ENCODE measurements at places on chromosomes 3 and 15.

DNA sequence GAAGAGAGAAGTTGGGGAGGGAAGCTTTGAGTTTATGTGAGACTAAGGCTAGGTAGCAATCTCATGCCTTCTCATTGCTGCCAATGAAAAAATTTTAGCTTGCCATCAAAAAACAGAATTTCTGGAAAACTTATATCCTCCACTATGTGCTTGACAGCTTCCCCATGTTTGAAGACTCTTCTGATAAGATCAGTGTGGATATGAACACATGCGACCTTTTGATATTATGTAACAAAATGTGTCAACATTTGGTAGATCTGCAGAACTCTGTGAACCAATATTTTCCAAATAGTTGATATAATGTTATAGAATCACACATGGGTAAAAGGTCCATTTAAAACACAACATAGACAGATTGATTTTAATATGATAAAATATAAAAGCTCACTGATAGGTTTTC, 380.9 kb upstream of the PROK2 start:
- no peak for DNase-seq

GRCh38 chr3:116028157-116028556, 404.8 kb downstream of the GAP43 start:
- no peak for DNase-seq

GRCh38 chr3:16364323-16364722, 99.3 kb downstream of the OXNAD1 start:
- DNase-seq = no peak

DNA sequence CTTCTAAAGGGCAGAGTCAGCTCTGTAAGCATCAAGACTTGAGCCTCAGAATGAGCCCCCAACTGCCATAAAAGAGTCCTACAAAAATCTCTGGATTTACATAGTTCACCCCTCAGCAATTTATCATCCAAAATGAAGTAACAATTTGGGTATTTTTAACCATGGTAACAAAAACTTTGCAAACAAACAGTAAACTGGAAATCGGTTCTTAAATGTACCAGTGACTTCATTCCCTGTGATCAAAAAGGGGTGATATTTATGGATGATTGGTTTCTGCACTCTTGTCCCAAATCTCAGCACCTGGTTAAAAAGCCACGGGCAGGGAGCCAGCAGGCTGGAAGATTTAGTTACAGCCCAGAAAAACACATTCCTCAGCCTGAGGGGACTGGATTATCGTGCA, 73.6 kb downstream of the TFG start:
- DNase-seq = no peak

- DNase-seq = no peak
These were observed 376.8 kb upstream of the THBS1 start for GRCh38 chr15:39204031-39204430.

GRCh38 chr3:116426036-116426435, 19.3 kb downstream of the LSAMP start:
- DNase-seq = no peak

DNA sequence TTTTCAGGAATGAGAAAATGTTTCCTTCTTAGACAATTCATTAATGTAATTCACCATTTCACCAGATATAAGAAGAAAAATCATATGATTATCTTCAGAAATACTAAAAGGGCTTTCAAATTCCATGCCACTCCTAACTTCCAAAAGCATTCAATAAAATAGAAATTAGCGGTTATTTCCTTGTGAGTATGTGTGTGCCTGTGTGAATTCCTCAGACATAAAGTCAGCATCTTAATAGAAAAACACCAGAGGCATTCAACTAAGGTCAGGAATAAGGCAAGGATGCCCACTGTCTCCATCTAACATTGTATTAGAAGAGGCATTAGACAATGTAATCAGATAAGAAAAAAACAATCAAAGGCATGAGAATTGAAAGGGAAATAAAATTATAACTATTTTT, 88.4 kb downstream of the PLCH1 start:
- no peak for DNase-seq

DNA sequence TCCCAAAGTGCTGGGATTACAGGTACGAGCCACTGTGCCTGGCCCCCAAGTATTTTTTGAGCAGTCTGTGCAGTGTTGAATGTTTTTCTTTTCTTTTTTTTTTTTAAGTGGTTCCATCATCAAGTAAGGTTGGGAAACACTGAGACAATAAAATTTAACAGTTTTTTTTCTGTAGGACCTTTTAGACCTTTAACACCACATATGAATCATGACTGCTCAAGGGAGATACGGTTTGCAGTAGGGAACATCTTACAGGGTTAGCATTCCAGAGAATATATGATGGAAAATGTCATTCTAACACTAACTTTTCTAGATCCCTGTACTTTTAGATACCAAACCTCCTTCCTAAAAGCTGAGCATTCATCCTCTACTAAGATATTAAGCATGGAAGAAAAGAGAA, 41.7 kb downstream of the SNX4 start:
- DNase-seq = no peak
